ENCODE measurements at places on chromosomes 5 and 9.

DNA sequence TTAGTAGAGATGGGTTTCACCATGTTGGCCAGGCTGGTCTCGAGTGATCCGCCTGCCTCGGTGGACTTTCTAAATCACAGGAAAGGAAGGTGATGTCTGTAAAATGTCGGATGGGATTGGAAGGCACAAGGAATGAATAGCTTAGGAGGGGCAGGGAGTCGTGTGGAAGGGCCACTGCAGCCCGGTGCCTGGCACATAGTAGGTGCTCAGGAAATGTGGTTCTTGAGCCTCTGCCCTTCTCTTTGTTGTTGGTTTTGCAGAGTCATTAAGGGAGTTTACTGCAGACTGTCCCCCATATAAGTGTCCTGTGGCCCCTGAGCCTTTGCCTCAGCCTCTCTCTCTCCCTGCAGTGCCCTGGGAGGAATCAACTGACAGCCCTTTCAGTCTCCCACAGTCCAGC lies 11.8 kb downstream of the NEK6 start:
- H3K27ac ChIP-seq = no peak overlapping the region
- peaks cover 7% of the 10 kb centered on the region for H3K36me3 ChIP-seq
- H3K4me1 ChIP-seq = peaks cover 5% of the 10 kb centered on the region
- no peaks in the 10 kb centered on the region for H3K27me3 ChIP-seq

GRCh38 chr9:2317591-2317990 lies 302.4 kb downstream of the SMARCA2 start:
- no peaks in the 10 kb centered on the region for H3K36me3 ChIP-seq
- DNase-seq = no peak
- H3K4me1 ChIP-seq = no peaks in the 10 kb centered on the region
- H3K4me3 ChIP-seq = no peak overlapping the region
- H3K27ac ChIP-seq = no peak overlapping the region

DNA sequence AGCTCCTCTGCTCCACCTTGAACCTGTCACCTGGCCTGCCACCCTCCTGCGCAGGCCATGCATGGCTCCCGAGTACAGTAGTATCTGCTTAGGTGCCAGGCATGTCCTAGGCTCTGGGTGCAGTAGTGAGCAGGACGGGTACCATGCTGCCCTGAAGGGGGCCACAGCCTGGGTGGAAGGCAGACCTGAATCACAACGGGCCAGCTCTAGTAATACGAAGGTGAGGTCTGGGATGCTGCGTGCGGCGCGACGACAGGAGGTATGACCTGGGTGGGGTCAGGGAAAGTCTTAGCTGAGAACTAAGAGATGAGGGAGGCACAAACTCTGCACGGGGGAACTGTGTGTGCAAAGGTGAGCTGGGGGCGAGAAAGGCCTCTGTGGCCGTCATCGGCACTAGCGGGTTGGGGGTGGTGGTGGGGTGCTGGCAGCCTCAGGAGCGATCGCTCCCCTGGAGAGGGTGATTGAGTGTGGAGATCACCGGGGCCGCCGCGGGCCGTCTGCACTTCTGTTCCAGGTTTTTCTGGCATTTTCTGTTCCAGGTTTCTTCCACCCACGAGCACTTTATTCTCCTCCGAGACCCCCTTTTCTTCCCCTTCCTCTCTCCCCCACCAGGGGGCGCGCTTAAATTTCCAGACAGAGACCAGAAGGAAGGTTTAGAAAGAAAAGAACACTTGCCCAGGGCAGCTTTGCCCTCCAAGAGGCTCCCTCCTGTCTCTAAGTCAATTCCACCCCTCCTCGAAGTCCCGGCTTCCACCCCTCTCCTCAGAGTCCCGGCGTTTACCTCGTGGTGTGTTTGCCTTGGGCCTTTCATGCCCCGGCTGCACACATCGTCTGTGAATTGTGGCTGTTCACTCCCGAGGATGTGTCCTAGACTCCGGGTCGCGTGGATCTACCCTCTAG lies 15.1 kb downstream of the PDLIM4 start:
- peak overlapping the region; percentile 28 for H3K4me3 ChIP-seq
- no peak overlapping the region for H3K27ac ChIP-seq
- H3K36me3 ChIP-seq = no peaks in the 10 kb centered on the region
- H3K27me3 ChIP-seq = peaks cover 5% of the 10 kb centered on the region
- H3K4me1 ChIP-seq = peaks cover 3% of the 10 kb centered on the region
- DNase-seq = peak; percentile 51

GRCh38 chr5:143800715-143801114 lies 11.2 kb upstream of the HMHB1 start:
- no peaks in the 10 kb centered on the region for H3K4me1 ChIP-seq
- H3K27me3 ChIP-seq = peaks cover 13% of the 10 kb centered on the region
- DNase-seq = no peak
- no peak overlapping the region for H3K27ac ChIP-seq
- H3K4me3 ChIP-seq = no peak overlapping the region

- H3K4me3 ChIP-seq = peak within 1 kb of the TSS; percentile 78
- DNase-seq = no peak
- H3K27me3 ChIP-seq = peaks cover 15% of the 10 kb centered on the region
- H3K36me3 ChIP-seq = no peaks in the 10 kb centered on the region
- peaks cover 9% of the 10 kb centered on the region for H3K4me1 ChIP-seq
Measured at GRCh38 chr9:137441289-137441934, at the start of gene ENTPD8. TSS of gene ENTPD8 (minus strand) at chr9:137441357. CDS start at chr9:137438285, 3,072 bp downstream.

DNA sequence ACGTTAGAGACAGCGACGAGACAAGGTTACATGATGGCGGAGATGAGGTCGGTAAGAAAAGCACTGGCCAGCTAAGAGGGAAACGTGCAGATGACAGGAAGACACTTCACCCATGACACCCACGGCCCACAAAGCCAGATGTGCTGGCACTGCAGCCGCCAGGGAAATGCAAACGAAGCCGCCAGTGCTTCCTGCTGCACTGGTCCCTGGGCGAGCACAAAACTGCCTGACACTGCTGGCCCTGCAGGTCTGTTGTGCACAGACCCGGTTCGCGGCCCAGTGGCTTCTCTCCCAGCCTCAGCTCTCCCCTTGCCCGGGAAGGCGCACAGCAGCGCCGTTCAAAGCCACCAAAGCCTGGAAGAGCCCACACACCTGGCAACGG lies 20.3 kb downstream of the QSOX2 start:
- H3K36me3 ChIP-seq = peaks cover 19% of the 10 kb centered on the region
- H3K4me3 ChIP-seq = no peak overlapping the region
- no peak overlapping the region for H3K27ac ChIP-seq
- no peaks in the 10 kb centered on the region for H3K27me3 ChIP-seq
- no peak for DNase-seq
- H3K4me1 ChIP-seq = peaks cover 6% of the 10 kb centered on the region

Measured in T-helper 2 cell treated with Interferon-gamma antibody and Interleukin-4, amounts not matched to agents 5 μg/mL and 100 μg/mL, for 36 hours (primary cell).